ENCODE measurements at places on chromosomes 4 and X. TPM values are rescaled to one million over a fixed set of nuclear protein-coding genes. Genes with fewer than 3 reads are reported as not detected.

Gene LRCH2
- 5.8 TPM for total RNA-seq

- no peak for DNase-seq
Observed at GRCh38 chr4:74431113-74431826, 13.7 kb upstream of the AREG start.

Gene CSAG2
- not detected for total RNA-seq

- DNase-seq: no peak
Observed at GRCh38 chr4:162126729-162127128, 37.1 kb downstream of the FSTL5 start.

- no peak for DNase-seq
Observed at GRCh38 chrX:131058136-131058868, at the start of gene ARHGAP36. Gene ARHGAP36 (plus strand): TSS chrX:131058346. CDS start chrX:131081666, 23,320 bp downstream.

DNA sequence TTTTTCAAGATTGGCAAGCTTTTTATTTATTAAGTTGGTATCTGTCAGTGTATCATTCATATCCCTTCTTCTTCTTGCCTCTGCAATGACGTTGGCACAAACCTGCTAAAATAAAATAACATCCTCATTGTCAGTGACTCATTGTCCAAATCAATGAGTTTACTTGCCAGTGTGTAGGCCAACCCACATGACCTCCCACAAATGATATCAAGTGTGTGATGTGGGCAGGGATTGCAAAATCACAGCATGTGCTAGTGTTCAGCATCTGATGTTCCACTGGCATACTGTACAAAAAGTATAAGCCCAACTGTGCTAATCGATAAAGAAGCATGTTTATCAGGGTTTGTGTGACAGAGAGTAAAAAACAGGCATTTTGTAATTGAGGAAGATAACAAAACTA lies 25.5 kb downstream of the GPAT3 start:
- DNase-seq: peak; percentile 67

- peak; percentile 23 for DNase-seq
Observed at GRCh38 chrX:19593690-19594089, 78.4 kb upstream of the MAP3K15 start.

DNA sequence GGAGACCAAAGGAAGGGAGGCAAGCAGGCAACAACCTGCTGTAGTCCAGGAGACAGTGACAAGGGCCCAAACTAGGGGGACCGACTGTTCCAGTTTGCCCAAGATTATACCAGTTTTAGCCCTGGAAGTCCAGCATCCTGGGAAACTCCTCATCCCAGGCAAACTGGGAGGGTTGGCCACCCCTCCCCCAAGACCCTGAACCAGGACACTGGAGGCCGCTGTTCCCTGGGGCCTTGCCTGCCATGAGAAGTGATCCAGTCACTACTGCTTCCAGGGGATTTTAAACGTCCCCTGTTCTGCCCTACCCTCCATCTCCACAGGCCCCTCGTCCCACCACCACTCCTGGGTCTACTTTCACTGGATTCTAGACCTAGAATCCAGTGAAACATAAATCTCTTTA lies 4.3 kb upstream of the DGAT2L6 start:
- no peak for DNase-seq

- DNase-seq: peak; percentile 13
Observed at GRCh38 chr4:38920186-38920585, 52.6 kb downstream of the FAM114A1 start.

Gene TLR6
- total RNA-seq: 3.1 TPM

GRCh38 chrX:65582450-65583082 lies 48.0 kb upstream of the LAS1L start:
- no peak for DNase-seq

- no peak for DNase-seq
Observed at GRCh38 chrX:16140448-16140847, 17.1 kb downstream of the GRPR start.

DNA sequence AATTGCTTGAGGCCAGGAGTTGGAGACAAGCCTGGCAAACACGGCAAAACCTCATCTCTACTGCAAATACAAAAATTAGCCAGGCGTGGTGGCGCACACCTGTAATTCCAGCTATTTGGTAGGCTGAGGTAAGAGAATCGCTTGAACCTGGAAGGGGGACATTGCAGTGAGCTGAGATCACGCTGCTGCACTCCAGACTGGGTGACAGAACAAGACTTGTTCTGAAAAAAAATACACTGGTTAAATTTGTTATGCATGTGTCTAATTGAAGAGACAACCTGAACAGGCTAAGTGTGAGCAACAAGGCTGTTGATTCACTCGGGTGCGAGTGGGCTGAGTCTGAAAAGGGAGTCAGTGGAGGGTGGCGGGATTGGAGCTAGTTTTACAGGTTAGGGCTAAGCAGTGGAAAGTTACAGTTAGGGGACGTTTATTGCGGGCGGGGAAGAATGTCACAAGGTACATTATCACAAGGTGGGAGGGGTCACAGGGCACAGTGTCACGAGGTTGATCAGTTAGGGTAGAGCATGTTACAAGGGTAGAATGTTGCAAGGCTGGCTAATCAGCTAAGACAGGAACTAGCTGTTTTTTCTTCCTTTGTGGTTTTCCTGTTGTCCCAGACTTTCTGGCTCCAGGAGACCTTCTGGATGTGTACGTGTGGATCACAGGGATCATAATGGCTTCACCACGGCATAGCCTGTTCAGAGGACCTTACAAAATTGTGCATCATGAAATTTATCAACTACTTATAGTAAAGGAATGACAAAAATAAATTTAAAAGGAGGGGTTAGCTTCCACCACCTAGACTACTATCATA lies 115.8 kb downstream of the NAA11 start:
- no peak for DNase-seq

- DNase-seq: no peak
Observed at GRCh38 chrX:44795945-44796450, 47.8 kb upstream of the DUSP21 start.

- DNase-seq: no peak
Observed at GRCh38 chr4:136009258-136009832, 1522.9 kb downstream of the PCDH18 start.

DNA sequence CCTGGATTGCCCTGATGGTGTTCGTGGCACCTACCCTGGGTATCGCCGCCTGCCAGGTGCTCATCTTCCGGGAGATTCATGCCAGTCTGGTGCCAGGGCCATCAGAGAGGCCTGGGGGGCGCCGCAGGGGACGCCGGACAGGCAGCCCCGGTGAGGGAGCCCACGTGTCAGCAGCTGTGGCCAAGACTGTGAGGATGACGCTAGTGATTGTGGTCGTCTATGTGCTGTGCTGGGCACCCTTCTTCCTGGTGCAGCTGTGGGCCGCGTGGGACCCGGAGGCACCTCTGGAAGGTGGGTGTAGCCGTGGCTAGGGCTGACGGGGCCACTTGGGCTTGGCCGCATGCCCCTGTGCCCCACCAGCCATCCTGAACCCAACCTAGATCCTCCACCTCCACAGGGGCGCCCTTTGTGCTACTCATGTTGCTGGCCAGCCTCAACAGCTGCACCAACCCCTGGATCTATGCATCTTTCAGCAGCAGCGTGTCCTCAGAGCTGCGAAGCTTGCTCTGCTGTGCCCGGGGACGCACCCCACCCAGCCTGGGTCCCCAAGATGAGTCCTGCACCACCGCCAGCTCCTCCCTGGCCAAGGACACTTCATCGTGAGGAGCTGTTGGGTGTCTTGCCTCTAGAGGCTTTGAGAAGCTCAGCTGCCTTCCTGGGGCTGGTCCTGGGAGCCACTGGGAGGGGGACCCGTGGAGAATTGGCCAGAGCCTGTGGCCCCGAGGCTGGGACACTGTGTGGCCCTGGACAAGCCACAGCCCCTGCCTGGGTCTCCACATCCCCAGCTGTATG lies 1.8 kb downstream of the AVPR2 start:
- no peak for DNase-seq

Gene BTC
- 0.20 TPM for total RNA-seq

Gene GATA1
- total RNA-seq: not detected

DNA sequence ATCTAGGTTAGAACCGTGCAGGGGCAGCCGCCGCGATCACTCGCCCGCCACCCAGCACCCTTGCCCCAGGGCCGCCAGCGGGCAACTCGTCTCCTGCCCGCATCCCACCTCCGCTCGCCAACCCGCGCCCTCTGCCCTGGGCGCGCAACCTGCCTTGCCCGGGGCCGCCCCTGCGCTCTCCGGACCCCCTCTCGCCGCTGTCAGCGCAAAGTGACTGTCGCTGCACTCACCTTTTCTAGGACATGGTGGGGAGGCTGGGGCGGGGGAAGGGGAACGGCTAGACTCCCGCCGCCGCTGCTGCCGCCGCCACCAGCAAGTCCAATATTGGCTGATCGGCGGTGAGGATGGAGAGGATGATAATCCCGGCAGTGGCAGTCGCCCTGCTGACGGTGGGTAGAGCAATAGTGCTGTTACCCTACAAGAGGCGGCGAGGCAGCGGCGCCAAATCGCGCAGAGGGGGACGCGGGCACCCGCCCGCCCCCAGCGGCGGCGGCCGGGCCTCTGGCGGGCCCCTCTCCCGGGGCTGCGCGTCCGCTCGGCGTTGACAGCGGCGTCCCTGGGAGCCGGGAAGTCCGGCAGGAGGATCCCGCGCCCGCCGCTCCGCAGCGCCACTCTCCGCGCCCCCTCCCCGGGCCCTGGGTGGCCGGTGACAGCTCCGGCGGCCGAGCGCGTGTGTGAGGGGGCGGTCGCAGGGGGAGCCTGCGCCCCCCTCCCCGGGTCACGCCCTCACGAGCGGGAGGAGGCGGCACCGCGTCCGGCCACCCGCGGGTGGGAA lies 2.3 kb upstream of the NR3C2 start:
- no peak for DNase-seq

Gene SFRP2
- 146 TPM for total RNA-seq

Gene MND1
- total RNA-seq: 1.0 TPM

DNA sequence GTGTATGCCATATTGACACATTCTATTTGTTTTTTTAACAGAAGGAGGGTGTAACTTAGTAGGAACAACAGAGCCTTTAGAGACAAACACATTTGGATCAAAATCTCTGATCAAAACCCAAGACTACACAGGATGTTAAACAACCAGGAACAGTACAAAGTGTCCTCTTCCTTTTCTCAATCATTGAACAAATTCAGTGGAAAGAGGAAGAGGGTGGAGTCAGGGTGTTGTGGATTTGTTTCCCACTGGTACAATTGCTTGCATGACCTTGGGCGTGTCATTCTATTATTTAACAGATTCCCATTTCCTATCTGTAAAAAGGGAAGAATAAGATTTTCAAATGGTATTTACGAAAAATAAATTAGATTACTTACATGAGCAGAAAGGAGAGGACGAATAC lies 1162.8 kb upstream of the PRKX start:
- no peak for DNase-seq

DNA sequence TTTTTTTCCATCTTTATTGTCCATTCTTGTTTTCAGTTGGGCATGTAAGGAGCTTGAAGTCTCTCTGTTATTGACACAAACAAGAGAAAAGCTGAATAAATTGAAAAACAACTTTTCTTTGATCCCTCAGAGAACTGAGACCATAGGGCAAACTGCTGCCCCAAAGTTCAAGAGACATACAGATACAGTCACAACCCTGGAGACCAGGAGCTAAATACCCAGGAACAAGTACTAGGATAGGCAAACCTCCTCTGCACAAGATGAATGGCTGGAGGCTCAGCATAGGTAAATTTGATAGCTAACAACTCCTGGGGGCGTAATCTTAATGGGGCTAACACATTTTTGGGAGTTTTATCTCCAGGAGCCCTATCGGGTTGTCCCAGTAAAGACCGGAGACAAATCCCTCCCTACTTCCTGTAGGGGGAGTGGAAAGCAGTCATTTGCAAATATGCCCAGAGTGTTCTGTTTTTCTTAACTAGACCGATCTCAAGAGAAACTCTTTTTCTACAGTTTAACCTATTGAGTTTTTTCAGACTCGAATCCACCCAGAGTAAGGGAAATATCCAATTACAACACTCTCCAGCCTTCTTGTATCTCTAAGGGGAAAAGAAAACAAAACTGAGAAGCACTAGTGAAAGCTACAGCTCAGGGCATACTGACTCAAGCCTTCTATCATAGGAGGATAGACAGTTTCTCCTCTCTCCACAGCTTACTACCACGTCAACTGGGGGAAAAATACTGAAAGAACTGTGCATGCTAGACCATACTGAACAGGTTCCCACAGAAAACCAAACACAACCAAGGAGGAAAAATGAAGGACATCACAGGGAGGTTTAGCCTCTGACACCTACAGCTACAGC lies 23.1 kb downstream of the MAGEA8 start:
- no peak for DNase-seq

- DNase-seq: peak; percentile 30
Observed at GRCh38 chr4:141153751-141154510, 20.7 kb upstream of the RNF150 start.

- DNase-seq: no peak
Observed at GRCh38 chr4:57037982-57038604, 59.4 kb downstream of the POLR2B start.

Gene CCDC120
- total RNA-seq: 8.2 TPM

- no peak for DNase-seq
Observed at GRCh38 chrX:79138658-79139241, 5.7 kb upstream of the GPR174 start.

- DNase-seq: no peak
Observed at GRCh38 chr4:85642356-85643100, 167.6 kb downstream of the ARHGAP24 start.

Gene FTSJ1
- 64.4 TPM for total RNA-seq

GRCh38 chrX:17038681-17039161 lies 92.3 kb downstream of the REPS2 start:
- DNase-seq: peak; percentile 92

DNA sequence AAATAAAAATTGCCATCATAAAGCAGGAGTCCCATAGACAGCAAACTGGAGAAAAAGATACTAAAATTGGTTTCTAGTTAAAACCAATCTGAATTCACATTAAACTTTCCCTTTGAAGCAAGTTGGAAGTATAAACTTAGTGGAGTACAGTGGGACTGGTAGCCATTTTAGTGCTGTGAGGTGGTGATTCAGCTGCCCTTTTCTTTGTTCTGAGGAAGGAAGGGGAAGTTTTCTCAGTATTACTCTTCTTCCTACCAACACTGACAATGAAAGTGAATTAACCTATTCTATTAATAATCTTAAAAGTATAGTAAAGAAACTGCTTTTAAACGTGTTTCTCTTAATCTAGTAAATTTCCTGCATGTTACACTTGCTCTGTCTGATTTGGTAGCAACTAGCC lies 36.7 kb downstream of the SLC9A6 start:
- DNase-seq: no peak

DNA sequence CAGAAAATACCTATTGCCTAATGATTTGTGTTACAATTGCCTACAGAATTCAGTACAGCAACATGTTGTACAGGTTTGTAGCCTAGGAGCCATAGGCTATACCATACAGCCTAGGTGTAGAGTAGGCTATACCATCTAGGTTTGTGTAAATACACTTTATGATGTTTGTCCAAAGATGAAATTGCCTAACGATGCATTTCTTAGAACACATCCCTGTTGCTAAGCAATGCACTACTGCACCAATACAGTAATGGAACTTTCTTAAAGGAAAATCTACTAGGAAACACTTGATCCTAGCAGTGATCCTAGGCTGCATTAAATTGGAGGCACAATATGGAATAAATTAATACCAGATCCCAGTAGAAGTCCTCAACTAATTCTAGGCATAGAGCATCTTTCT lies 18.3 kb downstream of the NOA1 start:
- no peak for DNase-seq
